Neural progenitor cell (in vitro differentiated cells): ENCODE measurements at places on chromosomes 6 and 20.

DNA sequence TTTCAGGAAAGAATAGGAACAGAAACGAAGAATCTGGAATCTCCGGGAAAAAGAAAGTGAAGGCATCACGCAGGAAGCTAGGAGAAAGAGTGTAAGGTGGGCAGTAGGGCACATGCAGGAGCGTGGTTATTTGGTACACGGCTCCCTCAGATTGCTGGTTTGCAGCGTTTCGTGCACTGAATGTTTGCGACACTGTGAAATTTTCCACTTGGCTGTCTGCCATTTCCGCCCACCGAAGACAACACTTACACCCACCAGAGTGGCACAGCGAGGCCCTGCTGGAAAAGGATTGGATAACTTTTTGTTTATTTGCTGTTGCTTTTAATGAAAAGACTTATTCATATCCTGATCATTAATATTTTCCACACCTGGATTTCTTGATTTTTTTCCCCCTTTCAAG lies 248.3 kb downstream of the GMPR start:
- no peaks in the 10 kb centered on the region for H3K36me3 ChIP-seq
- no peak overlapping the region for H3K4me3 ChIP-seq
- no peak overlapping the region for H3K27ac ChIP-seq
- DNase-seq: no peak

GRCh38 chr20:4887586-4887985 lies 113.7 kb downstream of the SLC23A2 start:
- no peak for DNase-seq
- H3K4me3 ChIP-seq: no peak overlapping the region
- H3K27me3 ChIP-seq: no peaks in the 10 kb centered on the region
- H3K27ac ChIP-seq: no peak overlapping the region

DNA sequence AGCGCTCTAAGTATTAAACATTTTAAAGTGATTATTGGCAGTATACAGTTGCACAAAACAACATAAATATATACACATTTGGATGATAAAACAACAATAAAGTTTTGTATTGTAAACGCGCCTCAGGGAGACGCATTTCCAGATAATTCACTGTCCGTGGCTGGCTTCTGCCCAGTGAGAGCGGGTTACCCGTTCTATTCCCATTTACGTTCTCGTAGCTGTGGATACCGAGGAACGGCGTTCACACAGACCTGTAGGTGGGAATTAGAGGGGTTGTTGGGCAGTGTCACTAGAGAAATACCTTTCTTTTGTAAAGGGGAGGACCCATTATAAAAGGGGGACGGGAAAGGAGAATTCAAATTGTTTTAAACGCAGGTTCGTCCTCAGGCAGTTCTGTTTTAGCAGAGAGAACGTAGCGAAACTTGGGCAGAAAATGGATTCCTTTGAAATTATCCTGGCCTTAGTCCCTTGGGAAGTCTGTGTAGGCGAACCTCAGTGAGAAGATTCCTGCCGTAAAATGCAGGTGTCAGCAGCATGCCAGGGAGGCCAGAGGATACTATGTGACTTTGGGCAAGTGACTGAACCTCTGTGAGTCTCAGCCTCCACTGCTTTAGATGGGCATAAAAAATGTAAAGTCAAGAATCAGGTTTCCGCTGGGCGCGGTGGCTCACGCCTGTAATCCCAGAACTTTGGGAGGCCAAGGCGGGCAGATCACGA lies 756 bp downstream of the MTG2 start:
- no peak overlapping the region for H3K27ac ChIP-seq
- H3K27me3 ChIP-seq: no peaks in the 10 kb centered on the region
- peak; percentile 28 for DNase-seq
- H3K4me3 ChIP-seq: peak overlapping the region; percentile 95

DNA sequence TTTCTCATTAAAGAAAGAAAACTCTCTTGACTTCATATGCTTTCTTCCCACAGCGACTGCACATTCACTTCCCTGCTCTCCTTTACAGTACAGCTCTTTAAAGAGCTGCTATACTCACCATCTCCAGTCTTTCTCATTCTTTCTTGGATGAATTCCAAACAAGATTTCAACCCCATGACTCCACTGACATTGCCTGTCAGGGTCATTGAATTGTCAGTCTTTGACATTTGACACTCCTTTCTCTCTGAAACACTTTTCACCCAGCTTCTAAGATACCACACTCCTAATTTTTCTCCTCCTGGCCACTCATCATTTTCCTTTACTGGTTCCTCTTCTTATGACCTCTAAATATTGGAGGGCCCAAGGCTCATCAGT lies 811 bp upstream of the ARMH2 start:
- H3K4me3 ChIP-seq: no peak overlapping the region
- peaks cover 6% of the 10 kb centered on the region for H3K4me1 ChIP-seq
- DNase-seq: no peak
- no peaks in the 10 kb centered on the region for H3K27me3 ChIP-seq

GRCh38 chr6:148257810-148258209 lies 84.8 kb upstream of the SASH1 start:
- H3K36me3 ChIP-seq: no peaks in the 10 kb centered on the region
- no peaks in the 10 kb centered on the region for H3K4me1 ChIP-seq
- no peak for DNase-seq
- H3K4me3 ChIP-seq: no peak overlapping the region
- H3K27ac ChIP-seq: no peak overlapping the region

DNA sequence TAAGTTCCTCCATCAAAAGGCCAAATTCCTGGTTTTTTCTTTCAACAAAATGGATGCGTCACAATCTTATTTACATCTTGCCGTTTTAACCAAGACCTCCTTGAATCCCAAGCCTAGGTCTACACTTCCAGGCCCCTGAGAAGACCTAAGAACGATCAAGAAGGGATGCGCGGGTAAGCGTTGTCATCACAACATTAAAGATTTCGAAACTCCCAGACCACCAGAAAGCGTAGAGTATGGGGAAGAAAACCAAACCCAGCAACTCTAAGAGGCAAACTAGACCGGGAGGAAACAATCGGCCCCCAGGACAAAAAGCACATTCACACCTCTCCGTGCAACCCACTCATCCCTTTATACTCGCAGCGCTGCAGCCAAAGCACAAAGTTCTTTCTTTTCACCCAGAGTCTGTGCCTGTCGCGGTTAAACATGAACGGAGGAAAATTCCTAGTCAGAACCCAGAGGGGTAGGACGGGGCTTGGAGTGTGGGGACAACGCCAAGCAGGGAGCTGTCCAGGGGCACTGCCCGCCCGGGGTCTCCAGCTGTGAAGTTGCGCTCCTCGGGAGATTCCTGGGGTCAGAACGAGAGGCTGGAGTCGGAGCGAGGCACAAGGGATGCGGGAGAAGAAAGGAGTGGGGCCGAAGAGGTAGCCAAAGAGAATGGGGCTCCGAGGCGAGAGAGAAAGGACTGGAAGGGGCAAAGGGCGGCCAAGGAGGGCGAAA lies 725 bp downstream of the OSER1 start:
- peak overlapping the region; percentile 80 for H3K4me3 ChIP-seq
- DNase-seq: peak; percentile 71
- peak overlapping the region; percentile 98 for H3K27ac ChIP-seq
- H3K36me3 ChIP-seq: no peaks in the 10 kb centered on the region
- H3K27me3 ChIP-seq: no peaks in the 10 kb centered on the region
- peaks cover 12% of the 10 kb centered on the region for H3K4me1 ChIP-seq

DNA sequence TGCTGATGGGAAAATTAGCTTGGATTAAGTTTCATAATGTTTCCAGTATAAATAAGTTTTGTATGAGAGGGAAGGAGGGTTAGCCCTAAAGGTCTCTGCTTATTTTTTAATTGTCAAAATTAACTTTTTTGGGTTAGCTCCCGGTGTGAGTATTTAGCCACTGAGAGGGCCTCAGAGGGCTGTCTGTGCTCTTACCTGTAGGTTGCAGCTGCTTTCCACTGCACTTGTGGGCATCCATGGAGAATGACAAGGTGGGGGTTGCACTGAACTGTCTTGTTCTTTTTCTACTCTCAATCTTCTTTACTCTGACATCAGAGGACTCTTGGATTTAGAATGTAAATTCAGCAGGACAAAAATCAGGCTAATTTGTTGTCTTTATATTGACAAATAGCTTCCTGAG lies 81.4 kb downstream of the CD164 start:
- H3K4me1 ChIP-seq: peaks cover 12% of the 10 kb centered on the region
- H3K27ac ChIP-seq: no peak overlapping the region
- H3K27me3 ChIP-seq: no peaks in the 10 kb centered on the region
- H3K36me3 ChIP-seq: no peaks in the 10 kb centered on the region
- H3K4me3 ChIP-seq: no peak overlapping the region

DNA sequence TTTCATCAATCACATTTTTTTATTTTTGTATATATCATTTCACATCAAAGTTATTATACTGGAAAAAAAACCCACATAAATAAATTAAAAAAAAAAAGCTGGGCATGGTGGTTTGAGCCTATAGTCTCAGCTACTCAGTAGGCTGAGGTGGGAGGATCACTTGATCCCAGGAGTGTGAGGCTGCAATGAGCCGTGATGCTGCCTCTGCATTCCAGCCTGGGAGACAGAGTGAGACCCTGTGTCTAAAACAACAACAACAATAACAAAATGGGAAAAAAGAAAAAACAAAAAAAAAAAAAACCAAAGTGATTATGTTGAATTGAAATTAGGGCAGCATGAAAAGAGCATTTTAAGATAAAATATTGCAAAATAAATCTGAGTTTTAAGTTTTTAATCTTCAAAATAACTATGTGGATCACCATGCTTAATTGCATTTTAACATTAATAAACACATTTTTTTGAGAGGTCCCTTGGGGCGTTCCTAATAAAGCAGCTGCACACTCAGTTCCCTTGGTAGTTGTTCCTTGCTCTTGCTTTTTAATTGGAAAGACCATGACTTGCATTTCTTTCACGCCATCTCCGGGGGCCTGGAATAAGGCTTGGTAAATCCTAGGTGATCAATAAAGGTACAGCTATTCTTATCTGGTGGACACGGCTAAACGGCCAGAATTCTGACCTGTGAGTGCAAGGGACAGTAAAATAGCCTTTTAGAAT lies 15.1 kb downstream of the NOX3 start:
- H3K36me3 ChIP-seq: no peaks in the 10 kb centered on the region
- H3K4me3 ChIP-seq: no peak overlapping the region
- H3K27me3 ChIP-seq: no peaks in the 10 kb centered on the region

GRCh38 chr6:85685713-85686112 lies 43.0 kb upstream of the SYNCRIP start:
- no peak overlapping the region for H3K27ac ChIP-seq
- no peaks in the 10 kb centered on the region for H3K27me3 ChIP-seq
- H3K36me3 ChIP-seq: no peaks in the 10 kb centered on the region
- H3K4me1 ChIP-seq: no peaks in the 10 kb centered on the region
- no peak for DNase-seq

GRCh38 chr6:167255918-167256553 lies 35.1 kb upstream of the UNC93A start:
- no peak for DNase-seq
- no peaks in the 10 kb centered on the region for H3K27me3 ChIP-seq

- H3K27me3 ChIP-seq: no peaks in the 10 kb centered on the region
- DNase-seq: no peak
- no peaks in the 10 kb centered on the region for H3K4me1 ChIP-seq
- no peaks in the 10 kb centered on the region for H3K36me3 ChIP-seq
- no peak overlapping the region for H3K4me3 ChIP-seq
- H3K27ac ChIP-seq: no peak overlapping the region
These were observed 36.7 kb downstream of the CFAP61 start for GRCh38 chr20:20089018-20089417.

- H3K4me3 ChIP-seq: no peak overlapping the region
- H3K36me3 ChIP-seq: no peaks in the 10 kb centered on the region
- DNase-seq: peak; percentile 79
- no peaks in the 10 kb centered on the region for H3K27me3 ChIP-seq
- H3K27ac ChIP-seq: no peak overlapping the region
These were observed 11.2 kb downstream of the SLC35A1 start for GRCh38 chr6:87483929-87484328.

- DNase-seq: no peak
- no peak overlapping the region for H3K27ac ChIP-seq
- H3K4me1 ChIP-seq: no peaks in the 10 kb centered on the region
- H3K27me3 ChIP-seq: no peaks in the 10 kb centered on the region
These were observed 281.0 kb downstream of the TFAP2C start for GRCh38 chr20:56909918-56910714.

DNA sequence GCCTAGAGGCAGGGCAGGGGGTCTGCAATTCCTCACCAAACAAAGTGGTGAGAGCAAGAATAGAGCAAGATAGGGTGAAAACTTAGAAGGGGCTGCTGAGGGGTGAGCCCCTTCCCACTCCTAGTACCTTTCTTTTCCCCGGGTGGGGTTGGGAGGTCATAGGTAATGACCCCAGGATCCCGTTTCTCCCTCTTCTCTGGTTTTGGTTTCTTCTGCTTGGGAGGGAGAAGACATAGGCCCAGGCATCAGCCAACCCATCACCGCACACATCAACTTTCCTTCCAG lies 3.5 kb downstream of the VARS1 start:
- no peak for DNase-seq
- no peak overlapping the region for H3K27ac ChIP-seq
- H3K4me1 ChIP-seq: peaks cover 7% of the 10 kb centered on the region
- peaks cover 4% of the 10 kb centered on the region for H3K36me3 ChIP-seq

DNA sequence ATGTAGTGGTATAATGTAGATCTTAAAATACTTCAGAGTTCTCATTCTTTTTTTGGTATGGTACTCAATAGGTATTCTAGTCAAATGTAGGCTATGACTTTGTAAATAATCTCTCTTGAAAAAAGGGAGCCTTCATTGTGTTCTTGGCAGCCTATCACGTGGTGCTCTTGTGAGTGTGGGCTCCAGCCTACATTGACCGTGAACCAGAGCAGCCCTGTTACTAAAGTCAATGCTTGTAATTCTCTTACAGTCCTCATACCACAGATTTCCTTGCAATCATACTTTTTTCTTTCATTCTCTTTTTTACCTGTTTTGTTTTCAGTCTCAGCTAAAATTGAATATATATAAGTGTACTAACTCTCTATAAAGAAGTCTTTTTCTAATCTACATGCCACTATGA lies 31.1 kb downstream of the ARID1B start:
- no peak for DNase-seq
- H3K27ac ChIP-seq: no peak overlapping the region
- H3K4me1 ChIP-seq: peaks cover 4% of the 10 kb centered on the region
- no peaks in the 10 kb centered on the region for H3K36me3 ChIP-seq

GRCh38 chr20:2237059-2237458 lies 58.7 kb upstream of the TGM3 start:
- H3K4me3 ChIP-seq: no peak overlapping the region
- H3K27me3 ChIP-seq: no peaks in the 10 kb centered on the region
- no peaks in the 10 kb centered on the region for H3K36me3 ChIP-seq

- H3K4me1 ChIP-seq: peaks cover 21% of the 10 kb centered on the region
- H3K4me3 ChIP-seq: no peak overlapping the region
- no peaks in the 10 kb centered on the region for H3K36me3 ChIP-seq
- DNase-seq: no peak
These were observed 175.7 kb downstream of the VEGFA start for GRCh38 chr6:43945768-43946080.
